ENCODE measurements at places on chromosomes 13 and 19.

GRCh38 chr19:2944403-2944774 is 382 bp downstream of the ZNF77 start:
- no peak for DNase-seq

- no peak for DNase-seq
Observed at GRCh38 chr13:68872338-68872737, 1235.3 kb upstream of the ATXN8OS start.

DNA sequence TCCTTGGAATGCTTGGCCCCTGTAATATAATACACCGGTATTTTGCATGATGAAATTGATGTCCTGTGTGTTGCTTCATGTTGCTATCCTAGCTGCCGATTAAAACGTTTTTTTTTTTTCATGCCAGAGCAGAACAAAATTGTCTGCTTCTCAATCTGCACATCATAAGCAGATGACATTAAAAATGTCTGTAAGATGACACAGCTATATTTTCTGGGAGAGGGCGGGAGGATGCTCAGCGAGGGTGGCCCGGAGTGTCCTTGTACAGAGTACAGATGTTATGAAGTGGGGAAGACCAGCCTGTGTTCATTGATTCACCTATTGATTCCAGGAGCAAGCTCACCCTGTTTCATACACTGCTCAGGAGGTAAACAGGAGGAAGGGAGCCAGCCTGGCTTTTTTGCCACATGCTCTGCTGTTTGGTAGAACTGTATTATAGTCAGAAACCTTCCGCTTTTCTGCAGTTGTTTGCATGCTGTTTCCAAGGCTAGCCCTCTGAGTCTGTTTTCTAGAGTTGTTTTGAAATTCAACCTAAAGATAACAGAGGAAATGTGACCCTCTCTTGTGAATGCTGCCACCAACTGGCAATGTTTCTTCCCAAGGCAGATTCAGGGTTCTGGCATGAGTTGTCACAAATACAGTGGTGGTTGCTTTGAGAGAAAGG is 4.7 kb upstream of the IRS2 start:
- no peak for DNase-seq

GRCh38 chr13:48275507-48275906 is 28.0 kb upstream of the RB1 start:
- DNase-seq = no peak

Data from amygdala (tissue), 56 donors.